ENCODE measurements at places on chromosomes 13 and 19.
A peak's percentile ranks its signal among the peaks of the same experiment; 100 is the strongest.

DNA sequence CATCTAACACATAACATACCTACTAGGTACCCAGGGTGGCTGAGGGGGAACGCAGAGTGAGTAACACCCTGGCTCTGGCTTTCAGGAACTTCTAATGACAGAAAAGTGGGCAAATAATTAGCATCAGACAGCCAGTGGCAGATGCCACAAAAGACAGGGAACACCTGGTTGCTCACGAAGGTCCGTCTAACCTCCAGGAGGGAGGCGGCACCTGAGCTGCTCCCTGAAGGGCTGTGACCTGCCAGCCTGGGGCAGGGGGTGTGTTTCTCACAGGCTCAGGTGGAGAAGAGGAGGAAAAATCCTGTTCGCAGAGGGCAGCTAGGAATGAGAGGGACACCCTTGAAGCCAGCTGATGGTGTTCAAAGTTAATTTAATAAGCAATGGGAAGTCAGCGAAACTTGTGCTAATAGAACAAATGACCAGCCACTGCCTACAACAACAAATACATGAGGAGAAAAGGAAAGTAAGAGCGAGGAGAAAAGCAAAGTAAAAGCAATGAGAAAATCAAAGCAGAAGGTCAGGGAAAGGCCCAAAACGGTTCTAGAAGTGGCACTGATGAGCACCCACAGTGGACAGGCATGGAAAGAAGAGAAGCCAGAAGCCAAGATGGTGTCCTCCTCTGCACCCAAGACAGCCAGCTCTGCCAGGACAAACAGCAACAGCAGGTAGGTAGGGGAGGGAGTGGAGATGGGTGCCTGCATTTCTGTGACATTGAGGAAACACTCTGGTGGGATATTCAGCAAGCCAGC is 87.3 kb downstream of the STK24 start:
- no peak for DNase-seq

DNA sequence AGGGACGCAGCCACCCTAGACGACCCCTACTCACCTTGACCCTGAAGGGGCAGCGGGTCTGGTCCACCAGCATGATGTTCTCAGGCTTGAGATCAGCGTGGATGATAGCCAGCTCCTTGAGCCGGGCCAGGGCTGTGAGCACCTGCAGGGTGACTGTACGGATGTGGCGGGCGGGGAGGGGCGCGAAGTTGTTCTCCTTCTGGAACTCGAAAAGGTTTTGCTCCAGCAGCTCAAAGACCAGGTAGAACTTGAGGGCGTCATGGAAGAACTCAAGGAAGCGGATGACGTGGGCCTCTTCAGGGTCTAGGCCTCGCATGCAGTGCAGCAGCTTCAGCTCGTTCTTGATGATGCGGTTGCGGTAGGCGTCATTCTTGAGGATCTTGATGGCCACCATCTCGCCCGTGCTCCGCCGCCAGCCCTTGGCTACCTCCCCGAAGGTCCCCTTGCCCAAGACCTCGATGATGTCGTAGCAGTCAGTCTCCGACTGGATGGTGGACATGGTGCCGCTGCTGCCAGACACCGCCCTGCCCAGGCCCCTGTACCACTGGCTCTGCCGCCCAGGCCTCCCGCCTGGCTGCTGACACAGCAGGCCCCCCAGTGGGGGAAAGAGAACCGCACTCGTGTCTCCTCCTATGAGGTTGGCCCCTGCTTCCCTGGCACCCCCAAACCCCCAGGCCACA is 437 bp downstream of the HIPK4 start:
- DNase-seq, result no peak

GRCh38 chr19:16068696-16069259 is 7.5 kb upstream of the TPM4 start:
- DNase-seq, result no peak

DNA sequence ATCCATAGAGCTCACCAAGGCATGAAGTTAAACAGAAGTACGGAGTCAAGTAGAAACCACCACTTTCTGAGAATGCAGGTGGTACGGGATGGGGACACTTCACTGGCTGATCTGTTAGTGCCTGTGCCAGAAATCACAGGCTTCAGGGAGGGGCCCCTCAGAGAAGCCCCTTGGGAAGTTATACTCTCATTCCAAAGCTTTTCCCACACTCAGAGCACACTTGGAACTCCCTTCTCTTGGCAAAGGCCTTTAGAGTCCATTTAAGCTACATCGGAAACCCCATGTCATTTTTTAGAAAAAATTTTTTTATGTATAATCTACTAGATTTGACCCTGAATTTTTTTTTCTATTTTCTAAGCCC is 80.7 kb upstream of the WASF3 start:
- no peak for DNase-seq

- DNase-seq, result no peak
Measured at GRCh38 chr13:43776501-43777079, 10.2 kb downstream of the ENOX1 start.

- DNase-seq, result no peak
Measured at GRCh38 chr19:46042252-46042883, 1.6 kb upstream of the IGFL4 start.

GRCh38 chr19:5560156-5560555 is 7.6 kb downstream of the TINCR start:
- DNase-seq, result no peak

DNA sequence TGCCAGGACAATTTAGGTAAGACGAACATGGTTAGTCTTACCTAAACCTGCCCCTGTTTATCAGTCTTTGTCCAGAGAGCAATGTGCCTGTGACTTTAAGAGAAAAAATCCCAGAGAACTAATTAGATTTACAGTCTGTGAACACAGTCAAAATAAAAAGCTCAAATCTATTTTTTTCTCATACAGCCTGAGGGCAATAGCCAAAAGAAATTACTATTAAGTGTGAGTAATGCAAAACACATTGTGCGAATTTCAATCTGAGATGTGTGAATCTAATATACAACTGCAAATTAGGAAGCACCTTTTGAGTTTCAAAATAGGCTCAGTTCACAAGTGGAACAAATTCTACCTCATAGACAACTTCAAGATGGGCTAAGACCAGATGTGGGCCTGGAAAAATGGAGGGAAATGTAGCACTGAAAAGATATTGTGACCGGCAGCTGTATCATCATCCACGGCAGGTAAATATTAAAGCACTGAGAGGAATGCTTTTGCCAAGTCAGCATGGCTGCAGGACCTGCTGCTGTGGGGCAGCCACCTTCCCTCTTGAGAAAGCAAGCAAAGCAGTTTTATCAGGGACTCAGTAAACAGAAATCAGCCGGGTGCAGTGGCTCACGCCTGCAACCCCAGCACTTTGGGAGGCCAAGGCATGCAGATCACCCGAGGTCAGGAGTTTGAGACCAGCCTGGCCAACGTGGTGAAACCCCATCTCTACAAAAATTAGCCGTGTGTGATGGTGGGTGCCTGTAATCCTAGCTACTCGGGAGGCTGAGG is 114.8 kb downstream of the KATNAL1 start:
- DNase-seq, result no peak

DNA sequence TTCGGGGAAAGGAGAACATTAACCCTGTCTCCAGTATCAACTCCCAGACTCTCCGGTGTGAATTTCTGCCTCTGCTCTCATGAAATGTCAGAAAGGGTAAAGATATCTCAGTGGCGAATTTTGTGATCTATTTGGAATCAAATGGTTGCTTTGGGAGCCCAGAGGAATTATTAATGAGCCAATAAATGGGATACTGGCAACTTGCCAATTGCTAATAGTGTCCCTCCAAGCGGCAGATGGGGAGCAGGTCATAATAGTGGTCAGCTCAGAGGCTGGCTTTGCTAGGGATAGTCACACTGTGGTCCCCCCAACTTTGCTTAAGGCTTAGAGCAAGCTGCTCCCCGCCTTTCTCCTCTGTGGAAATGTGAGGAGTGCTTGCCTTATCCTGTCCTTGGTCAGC is 176.1 kb upstream of the KL start:
- no peak for DNase-seq

DNA sequence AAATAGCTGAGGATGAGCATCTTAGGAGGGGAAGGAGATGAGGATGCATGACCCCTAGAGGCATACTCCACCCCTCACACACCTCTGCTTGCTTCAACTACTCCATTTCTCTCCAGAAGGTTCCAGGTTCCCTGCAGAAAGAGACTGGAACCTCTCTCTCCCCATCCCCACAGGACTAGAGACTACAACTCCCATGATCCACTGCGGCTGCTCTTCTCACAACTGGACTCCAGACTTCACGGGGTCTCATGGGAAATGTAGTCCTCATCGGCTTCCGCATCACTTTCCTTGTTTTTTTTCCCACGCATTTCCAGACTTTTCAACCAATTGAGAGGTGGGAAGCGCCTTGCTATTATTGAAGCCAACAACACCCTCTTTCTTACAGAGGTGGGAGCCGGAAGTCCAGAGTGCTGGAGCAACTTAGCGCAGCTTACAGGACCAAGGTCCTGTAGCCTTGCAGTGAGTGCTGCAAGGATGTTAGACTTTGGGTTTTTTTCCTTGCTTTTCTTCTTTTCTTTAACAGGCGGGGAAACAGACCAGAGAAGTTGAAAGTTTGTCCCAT is 13.9 kb upstream of the CACNG6 start:
- peak; percentile 55 for DNase-seq

GRCh38 chr13:42378383-42378780 is 106.4 kb downstream of the AKAP11 start:
- no peak for DNase-seq

DNA sequence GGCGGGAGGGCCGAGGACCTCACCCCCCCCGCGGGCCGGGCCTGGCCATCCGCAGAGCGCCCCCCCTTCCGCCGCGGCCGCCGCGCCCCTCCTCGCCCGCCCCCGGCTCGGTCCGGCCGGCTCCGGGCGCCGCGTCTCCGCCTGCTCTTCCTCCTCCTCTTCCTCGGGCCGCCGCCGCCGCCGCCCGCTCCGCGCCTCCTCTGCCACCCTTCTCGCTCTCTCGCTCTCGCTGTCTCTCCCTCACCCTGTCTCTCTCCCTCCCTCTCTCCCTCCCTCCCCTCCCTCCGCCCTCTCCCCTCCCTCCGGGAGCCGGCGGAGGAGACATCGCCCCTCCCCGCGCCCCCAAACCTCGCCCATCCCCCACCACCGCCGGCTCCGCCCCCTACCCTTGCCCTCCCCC is at the start of gene SHANK1:
TSS of gene SHANK1 (minus strand) at position 237 of the 400 bp plus-strand sequence. CDS start 2,883 bp downstream, outside the sequence.
- DNase-seq, result no peak

- no peak for DNase-seq
Measured at GRCh38 chr13:90623318-90624011, 724.0 kb upstream of the MIR17HG start.

- DNase-seq, result no peak
Measured at GRCh38 chr19:795691-796581, 1.3 kb upstream of the PTBP1 start.

- no peak for DNase-seq
Measured at GRCh38 chr13:93716623-93717022, 490.0 kb downstream of the GPC6 start.

- DNase-seq, result no peak
Measured at GRCh38 chr19:6825076-6825774, 52.7 kb downstream of the VAV1 start.

- no peak for DNase-seq
Measured at GRCh38 chr19:615619-616018, 17.7 kb downstream of the POLRMT start.

DNA sequence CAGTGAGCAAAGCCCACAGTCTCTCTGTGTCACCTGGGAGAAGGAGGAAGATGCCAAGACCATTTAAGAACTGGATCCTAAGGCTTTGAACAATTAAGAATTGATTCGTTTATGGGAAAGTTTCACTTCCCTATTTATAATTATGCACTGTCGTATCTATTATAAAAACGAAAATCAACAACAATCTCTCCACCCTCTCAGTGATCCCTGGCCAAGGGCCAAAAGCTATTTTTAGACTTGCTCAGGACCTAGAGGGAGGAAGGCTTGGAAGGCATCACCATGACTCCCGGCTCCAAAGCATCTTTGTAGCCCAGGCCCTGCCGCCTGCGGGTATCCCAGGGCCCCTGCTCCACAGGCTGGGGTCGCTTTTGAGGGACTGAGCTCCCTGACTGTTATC is 1.3 kb downstream of the RHPN2 start:
- DNase-seq, result no peak

GRCh38 chr13:66162470-66162869 is 1067.7 kb downstream of the PCDH9 start:
- DNase-seq, result no peak

DNA sequence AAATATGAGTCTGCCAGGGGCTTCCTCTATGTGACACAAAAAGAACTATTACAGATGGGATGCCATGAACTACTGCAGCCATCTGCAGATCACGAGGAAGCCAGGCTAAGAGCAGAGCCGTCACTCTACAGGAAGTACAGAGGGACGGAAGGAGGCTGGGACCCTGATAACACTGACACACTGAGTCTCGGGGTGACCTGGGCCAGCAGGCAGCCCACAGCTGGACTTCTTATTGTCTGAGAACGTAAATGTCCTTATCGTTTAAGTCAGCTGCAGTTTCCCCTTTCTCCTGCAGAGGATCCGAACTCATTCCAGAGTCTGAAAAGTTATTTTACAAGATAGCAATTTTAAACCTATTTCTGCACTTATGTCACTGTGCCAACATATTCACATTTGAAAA is 20.7 kb downstream of the PARP4 start:
- no peak for DNase-seq

DNA sequence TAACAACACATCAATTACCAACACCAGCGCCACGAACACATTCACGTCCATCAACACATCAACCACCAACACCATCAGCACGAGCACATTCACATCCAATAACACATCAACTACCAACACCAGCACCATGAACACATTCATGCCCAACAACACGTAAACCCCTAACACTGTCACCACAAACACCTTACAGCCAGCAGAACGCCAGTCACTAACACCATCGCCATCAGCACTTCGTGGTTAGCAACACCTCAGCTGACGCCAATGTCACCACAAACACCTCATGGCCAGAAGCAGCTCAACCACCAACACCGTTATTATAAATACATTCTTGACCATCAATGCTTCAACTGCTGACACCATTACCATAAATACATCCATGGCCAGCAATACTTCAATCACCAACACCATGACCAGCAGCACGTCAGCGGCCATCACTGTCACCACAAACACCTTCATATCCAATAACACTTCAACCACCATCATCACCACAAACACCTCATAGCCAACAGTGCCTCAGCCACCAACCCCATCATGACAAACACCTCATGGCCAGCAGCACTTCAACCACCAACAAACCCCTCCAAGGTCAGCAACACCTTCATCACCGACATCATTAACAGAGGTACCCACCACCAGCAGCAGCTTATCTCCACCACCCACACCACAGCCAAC is 9.4 kb downstream of the FCER2 start:
- DNase-seq, result no peak

DNA sequence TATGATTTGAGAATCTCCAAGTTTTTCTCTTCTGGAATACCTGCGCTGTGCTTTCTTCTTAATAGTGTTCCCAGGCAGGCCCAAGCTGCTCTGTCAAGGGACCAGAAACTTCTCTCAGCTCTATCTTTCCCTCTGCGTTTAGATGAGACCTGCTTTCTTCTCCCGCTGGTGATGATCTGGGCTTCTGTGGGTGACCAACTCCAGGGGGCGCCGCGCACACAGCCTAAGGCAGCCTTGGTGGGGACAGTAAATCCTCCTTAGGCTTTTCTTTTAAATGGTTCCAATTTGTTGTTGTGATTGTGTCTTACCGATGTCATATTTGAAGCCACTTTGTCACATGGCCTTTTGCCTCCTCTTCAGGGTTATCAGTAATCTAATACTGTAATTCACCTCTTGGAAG is 439.4 kb upstream of the KLF12 start:
- DNase-seq, result no peak

GRCh38 chr13:63631006-63631405 is 2215.4 kb upstream of the PCDH20 start:
- DNase-seq, result no peak

- DNase-seq, result no peak
Measured at GRCh38 chr13:97986835-97987234, 33.4 kb downstream of the IPO5 start.

GRCh38 chr19:53131085-53131590 is 1.6 kb downstream of the ZNF415 start:
- DNase-seq, result no peak

- no peak for DNase-seq
Measured at GRCh38 chr13:39422845-39423565, 180.0 kb downstream of the LHFPL6 start.

Measured in CD4-positive, alpha-beta T cell treated with Interleukin-4 for 4 hours (primary cell).